Activated CD8-positive, alpha-beta T cell treated with anti-CD3 and anti-CD28 coated beads for 36 hours (primary cell): ENCODE measurements at places on chromosomes 2 and 18. TPM values are rescaled to one million over a fixed set of nuclear protein-coding genes. Genes with fewer than 3 reads are reported as not detected.

The LRATD1 gene
- not detected for total RNA-seq

The REG3A gene
- not detected for total RNA-seq

DNA sequence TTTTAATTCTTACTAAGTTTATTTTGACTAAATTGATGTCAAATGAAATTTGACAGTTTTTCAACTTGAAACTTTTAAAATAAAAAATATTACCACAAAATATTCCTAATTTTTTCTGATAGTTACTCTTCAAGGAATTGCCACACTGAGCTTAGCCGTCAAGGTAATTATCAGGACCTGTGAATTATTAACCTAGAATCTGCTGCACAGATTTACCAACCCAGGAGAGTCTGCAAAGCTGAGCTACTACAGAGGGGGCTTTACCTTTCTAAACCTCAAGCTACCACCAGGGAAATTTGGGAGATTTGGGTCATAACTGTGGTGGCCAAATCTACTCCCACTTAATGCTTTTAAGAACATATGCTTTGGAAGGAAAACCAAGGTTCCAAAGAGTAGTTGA, 324.6 kb downstream of the CCDC178 start:
- DNase-seq, result no peak
- H3K27ac ChIP-seq, result no peak overlapping the region
- H3K4me3 ChIP-seq, result no peak overlapping the region
- H3K36me3 ChIP-seq, result no peaks in the 10 kb centered on the region

DNA sequence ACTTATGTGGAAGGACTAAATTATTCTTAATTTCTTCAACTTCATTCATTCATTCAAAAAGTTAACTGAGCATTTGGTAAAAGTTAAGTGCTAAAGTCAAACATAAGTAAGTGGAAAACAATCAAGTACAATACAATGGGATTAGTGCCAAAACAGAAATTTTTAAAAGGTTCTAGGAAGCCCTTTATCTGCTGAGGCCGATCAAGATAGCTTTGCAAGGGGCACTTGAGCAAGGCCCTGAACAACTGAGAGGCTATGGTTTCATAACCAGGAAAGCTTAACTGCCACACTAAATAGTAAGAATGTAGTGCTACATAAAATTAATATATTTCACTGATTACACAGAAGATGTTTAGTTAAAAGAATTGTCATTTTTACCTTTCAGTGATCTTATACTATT, 76.5 kb downstream of the NOL10 start:
- no peak for DNase-seq
- H3K4me1 ChIP-seq, result peaks cover 1% of the 10 kb centered on the region
- no peak overlapping the region for H3K27ac ChIP-seq

The IL1R1 gene
- total RNA-seq, result 0.63 TPM

- no peak for DNase-seq
- no peaks in the 10 kb centered on the region for H3K4me1 ChIP-seq
- H3K27me3 ChIP-seq, result peaks cover 8% of the 10 kb centered on the region
- no peak overlapping the region for H3K27ac ChIP-seq
These were observed 43.7 kb downstream of the PAX3 start for GRCh38 chr2:222255090-222255489.

The ADD2 gene
- total RNA-seq, result 26.3 TPM

DNA sequence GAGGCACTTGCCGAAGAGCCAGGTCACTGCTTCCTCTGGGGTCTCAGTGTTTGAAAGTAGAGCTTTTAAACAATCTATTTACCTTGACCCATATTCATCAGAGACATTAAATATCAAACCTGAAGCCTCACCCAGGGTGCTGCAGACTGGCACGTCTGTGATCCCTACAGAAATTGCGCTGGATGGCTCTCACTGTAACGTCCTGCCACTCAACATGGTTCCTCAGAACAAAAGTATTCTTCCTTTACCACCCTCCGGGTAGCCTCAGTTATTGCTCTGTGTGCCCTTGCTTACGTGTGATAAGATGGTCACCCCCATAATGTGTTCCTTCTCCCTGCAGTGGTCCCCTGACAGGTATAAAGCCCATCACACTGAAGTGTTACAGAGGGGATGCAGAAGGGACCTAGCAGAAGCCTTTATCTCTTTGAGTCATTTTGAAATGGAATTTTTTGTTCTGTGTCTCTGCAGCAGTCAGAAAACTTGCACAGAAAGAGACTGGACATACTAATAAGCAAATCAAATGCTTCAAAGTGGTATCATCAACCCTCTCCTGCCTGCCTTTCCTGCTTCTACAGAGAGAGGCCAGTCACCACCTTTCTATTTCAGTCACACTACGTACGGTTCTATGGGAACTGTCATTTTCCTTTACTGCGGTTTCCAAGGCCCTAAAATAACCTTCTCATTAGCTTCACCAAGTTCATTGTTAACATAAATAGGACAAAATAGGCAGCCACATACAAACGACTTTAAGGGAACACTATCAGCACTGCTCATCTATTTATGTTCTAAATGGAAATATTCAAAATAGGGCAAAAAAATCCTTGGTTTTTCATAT, 86.8 kb downstream of the METTL8 start:
- peaks cover 4% of the 10 kb centered on the region for H3K36me3 ChIP-seq
- peak overlapping the region; percentile 32 for H3K27ac ChIP-seq
- no peaks in the 10 kb centered on the region for H3K27me3 ChIP-seq
- no peak for DNase-seq

DNA sequence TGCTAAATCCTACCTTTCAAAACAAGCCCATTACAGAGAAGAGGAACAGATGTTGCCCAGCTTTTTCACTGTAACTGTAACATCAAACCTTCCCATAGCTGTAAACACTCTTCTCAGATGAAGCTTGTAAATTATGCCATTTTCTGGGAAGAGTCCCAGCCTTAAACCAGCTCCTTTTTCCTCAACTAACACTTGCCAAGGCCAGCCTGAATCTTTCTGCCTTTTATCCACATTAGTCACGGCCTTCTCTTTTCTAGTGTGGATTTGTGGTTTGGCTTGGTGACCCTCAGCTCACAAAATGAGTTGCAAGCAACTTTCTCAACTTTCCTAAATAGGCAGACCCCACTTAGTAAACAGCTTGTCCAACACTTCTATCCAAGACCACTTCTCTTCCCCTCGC, 90.2 kb downstream of the CABLES1 start:
- DNase-seq, result no peak
- H3K27me3 ChIP-seq, result no peaks in the 10 kb centered on the region
- H3K36me3 ChIP-seq, result peaks cover 6% of the 10 kb centered on the region
- peaks cover 38% of the 10 kb centered on the region for H3K4me1 ChIP-seq
- H3K27ac ChIP-seq, result peak overlapping the region; percentile 17

The PROM2 gene
- 1.2 TPM for total RNA-seq

The ASB1 gene
- 48.1 TPM for total RNA-seq

The COA5 gene
- 32.7 TPM for total RNA-seq

The SEPTIN10 gene
- total RNA-seq, result 0.86 TPM

DNA sequence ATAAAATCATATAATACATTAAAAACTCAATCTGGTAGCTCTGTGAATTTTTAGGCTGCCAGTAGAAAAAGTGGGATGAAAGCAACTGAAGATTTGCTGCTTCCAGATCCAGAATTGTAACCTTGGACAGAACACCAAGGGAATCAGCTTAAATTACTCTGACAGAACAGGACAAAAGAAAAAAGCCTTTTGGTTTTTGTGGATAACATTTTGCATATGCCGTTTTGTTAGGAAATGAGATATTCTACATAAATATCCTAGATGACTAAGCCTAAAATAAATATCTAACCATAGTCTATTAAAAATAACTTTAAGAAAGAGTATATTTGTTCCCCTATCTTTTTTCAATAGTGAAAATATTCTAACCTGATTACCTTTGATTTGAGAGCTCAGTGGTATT, 148.7 kb upstream of the DOCK10 start:
- H3K27ac ChIP-seq, result no peak overlapping the region
- H3K36me3 ChIP-seq, result no peaks in the 10 kb centered on the region
- H3K27me3 ChIP-seq, result peaks cover 2% of the 10 kb centered on the region
- no peaks in the 10 kb centered on the region for H3K4me1 ChIP-seq
- H3K4me3 ChIP-seq, result no peak overlapping the region
- DNase-seq, result no peak

DNA sequence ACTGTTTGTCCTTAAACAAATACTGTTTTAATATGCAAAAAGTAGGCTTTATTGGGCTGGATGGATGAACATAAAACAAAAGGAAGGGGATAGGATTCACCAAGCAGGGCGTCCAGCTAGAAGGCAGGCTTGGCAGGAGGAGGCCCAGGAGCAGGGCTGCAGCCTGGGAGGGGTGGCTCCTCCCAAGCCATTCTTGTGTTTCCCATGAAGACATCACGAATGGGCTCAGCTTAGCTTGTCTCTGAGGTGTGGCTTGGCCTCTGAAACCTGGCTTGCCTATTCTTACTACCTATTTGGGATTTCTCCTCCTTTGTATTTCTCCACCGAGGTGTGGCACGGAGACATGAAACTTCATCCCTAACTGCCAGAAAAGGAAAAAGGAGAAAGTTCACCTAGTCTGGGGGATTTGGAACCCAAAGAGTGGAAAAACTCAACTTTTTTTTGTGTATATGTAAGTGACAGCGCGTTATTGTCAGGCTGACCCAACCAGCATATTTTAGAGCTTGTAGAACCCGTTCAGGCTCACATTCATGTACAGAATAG, 481.9 kb upstream of the SPRED2 start:
- no peak for DNase-seq
- no peaks in the 10 kb centered on the region for H3K27me3 ChIP-seq
- no peak overlapping the region for H3K4me3 ChIP-seq
- H3K4me1 ChIP-seq, result no peaks in the 10 kb centered on the region

DNA sequence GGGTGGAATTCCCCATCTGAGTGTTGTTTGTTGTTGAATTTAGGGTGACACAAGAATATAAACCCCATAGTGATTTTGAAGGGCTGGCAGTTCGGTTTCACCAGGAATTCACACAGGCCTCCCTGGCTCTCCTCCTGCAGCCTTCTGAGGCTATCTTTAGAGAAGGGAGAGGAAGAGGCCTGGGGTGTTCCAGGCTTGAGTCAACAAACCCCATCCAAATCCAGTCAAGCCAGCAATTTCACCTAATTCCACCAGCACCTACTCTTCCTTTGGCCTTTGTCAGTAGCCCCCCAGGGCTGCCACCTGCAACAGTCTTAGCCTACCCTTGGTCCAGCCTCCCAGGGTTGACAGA, 32.0 kb downstream of the MARCHF4 start:
- DNase-seq, result no peak
- no peak overlapping the region for H3K4me3 ChIP-seq
- no peaks in the 10 kb centered on the region for H3K36me3 ChIP-seq
- no peak overlapping the region for H3K27ac ChIP-seq
- H3K27me3 ChIP-seq, result no peaks in the 10 kb centered on the region
- H3K4me1 ChIP-seq, result peaks cover 14% of the 10 kb centered on the region

The G6PC2 gene
- total RNA-seq, result not detected

The CIB4 gene
- total RNA-seq, result not detected

The DCDC2C gene
- total RNA-seq, result not detected

DNA sequence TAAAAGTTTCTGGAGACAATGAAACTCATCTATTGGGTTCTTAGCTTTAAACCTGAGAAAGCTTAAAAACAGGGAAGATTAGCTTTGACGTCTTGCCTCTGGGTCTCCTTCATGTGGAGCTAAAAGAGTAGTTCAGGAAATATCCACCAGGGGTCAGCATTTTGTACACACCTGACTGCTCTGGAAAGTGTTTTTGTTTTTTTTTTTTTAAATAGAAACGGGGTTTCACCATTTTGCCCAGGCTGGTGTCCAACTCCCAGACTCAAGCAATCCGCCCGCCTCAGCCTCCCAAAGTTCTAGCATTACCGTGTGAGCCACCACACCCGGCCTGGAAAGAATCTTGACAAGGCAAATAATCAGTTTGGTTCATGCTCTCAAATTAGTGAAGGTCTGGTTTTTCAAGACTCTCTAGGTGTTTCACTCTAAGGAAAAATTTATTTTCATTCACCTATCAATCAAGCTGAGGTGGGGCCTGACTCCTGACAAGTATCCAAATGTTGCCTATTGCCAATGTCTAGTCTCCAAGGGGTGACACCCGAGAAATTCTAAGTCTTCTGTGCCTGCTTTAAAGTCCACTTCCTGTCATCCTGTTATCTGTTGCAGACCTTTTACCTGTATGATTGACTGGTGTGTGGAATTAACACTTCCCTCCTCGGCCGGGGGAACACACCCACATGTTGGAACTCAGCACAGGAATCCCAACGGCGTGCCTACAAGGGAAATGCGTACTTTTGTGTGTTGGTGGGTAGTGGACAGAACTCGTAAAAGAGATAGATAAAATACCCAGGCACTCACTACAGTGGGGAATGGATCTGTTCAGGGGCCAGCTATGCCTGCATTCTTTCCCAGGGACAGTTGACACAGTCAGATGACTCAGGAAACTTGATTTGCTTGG, 11.3 kb downstream of the IL1RN start:
- peak overlapping the region; percentile 20 for H3K4me3 ChIP-seq
- H3K4me1 ChIP-seq, result peaks cover 26% of the 10 kb centered on the region
- H3K27ac ChIP-seq, result peak overlapping the region; percentile 75
- H3K36me3 ChIP-seq, result no peaks in the 10 kb centered on the region
- DNase-seq, result peak; percentile 62

GRCh38 chr18:79434607-79435401, 39.1 kb downstream of the NFATC1 start:
- peaks cover 48% of the 10 kb centered on the region for H3K4me1 ChIP-seq
- H3K4me3 ChIP-seq, result no peak overlapping the region
- no peak overlapping the region for H3K27ac ChIP-seq
- DNase-seq, result no peak

- H3K4me3 ChIP-seq, result peak overlapping the region; percentile 33
- peaks cover 36% of the 10 kb centered on the region for H3K4me1 ChIP-seq
- no peaks in the 10 kb centered on the region for H3K36me3 ChIP-seq
- DNase-seq, result peak; percentile 18
- H3K27ac ChIP-seq, result no peak overlapping the region
These were observed 7.1 kb upstream of the WNT10A start for GRCh38 chr2:218873359-218874194.

DNA sequence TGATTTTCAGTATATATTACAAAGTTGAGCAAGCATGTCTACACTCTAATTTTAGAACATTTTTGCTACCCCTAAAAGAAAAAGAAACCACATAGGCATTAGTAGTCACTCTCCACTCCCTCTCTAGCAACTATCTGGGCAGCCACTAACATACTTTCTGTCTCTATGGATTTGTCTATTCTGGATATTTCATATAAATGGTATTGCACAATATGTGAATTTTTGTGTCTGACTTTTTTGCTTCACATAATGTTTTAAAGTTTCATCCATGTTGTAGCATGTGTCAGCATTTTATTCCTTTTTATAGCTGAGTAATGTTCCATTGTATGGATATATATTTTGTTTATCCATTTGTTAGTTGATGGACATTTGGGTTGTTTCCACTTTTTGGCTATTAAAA, 232.5 kb upstream of the CTAGE1 start:
- H3K36me3 ChIP-seq, result no peaks in the 10 kb centered on the region
- H3K27me3 ChIP-seq, result peaks cover 3% of the 10 kb centered on the region
- no peak overlapping the region for H3K27ac ChIP-seq

The ST8SIA3 gene
- total RNA-seq, result not detected

The GRP gene
- total RNA-seq, result not detected

The PRKAG3 gene
- not detected for total RNA-seq

- H3K27me3 ChIP-seq, result no peaks in the 10 kb centered on the region
- H3K27ac ChIP-seq, result no peak overlapping the region
- no peaks in the 10 kb centered on the region for H3K36me3 ChIP-seq
- DNase-seq, result no peak
- H3K4me1 ChIP-seq, result no peaks in the 10 kb centered on the region
These were observed 180.5 kb downstream of the VWC2L start for GRCh38 chr2:214591366-214591765.

- peak overlapping the region; percentile 50 for H3K4me3 ChIP-seq
- peaks cover 4% of the 10 kb centered on the region for H3K36me3 ChIP-seq
- no peaks in the 10 kb centered on the region for H3K27me3 ChIP-seq
- DNase-seq, result peak; percentile 67
- peak overlapping the region; percentile 87 for H3K27ac ChIP-seq
These were observed 187.3 kb downstream of the FAM210A start for GRCh38 chr18:13539050-13539449.

- DNase-seq, result no peak
- H3K27ac ChIP-seq, result no peak overlapping the region
- no peaks in the 10 kb centered on the region for H3K4me1 ChIP-seq
- no peaks in the 10 kb centered on the region for H3K36me3 ChIP-seq
- H3K27me3 ChIP-seq, result no peaks in the 10 kb centered on the region
These were observed 116.8 kb upstream of the RAB6C start for GRCh38 chr2:129862668-129863067.
